Foreskin keratinocyte (primary cell): ENCODE measurements at places on chromosomes 1 and 21.

GRCh38 chr1:43531906-43532584 lies 1.4 kb downstream of the PTPRF start:
- no peak for DNase-seq

DNA sequence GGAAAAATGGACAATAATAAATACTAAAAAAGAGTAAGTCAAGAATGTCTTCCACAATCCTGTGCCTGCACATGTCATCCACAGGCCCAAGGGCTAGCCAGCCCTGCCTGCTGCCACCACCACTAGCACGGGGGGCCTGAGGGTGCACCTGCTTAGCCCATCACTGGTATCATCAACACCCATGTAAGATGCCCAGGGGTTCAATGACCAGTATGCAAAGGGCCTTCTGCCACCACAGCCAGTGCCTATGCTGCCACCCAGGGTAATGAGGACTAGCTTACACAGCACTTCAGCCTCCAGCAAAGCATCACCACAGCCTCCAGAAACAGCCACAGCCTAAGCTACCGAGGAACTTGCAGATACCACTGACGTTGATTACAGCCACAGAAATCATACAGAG lies 46.3 kb downstream of the POFUT2 start:
- no peak for DNase-seq

DNA sequence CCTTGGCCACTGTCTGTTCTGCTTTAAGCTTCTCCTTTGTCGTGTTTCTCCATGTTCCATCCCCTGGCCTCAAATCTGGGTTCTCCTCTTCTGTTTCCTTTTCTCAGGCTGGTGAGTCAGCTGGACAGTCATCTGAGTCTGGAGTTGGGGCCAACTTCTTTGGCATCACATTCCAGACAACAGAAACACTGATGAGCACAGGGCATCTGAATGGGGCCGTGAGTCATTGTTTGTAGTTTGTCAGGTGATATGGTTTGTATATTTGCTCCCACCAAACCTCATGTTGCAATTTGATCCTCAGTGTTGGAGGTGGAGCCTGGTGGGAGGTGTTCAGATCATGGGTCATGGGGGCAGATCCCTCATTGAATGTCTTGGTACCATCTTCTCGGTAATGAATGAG lies 14.3 kb upstream of the OLIG2 start:
- peak; percentile 96 for DNase-seq

- no peak for DNase-seq
Measured at GRCh38 chr1:13779930-13780329, 79.9 kb downstream of the PRDM2 start.

- no peak for DNase-seq
Measured at GRCh38 chr1:213417846-213418245, 366.8 kb downstream of the RPS6KC1 start.

- no peak for DNase-seq
Measured at GRCh38 chr1:67586596-67586995, 98.4 kb upstream of the GADD45A start.

GRCh38 chr1:4755864-4756504 lies 101.6 kb downstream of the AJAP1 start:
- peak; percentile 84 for DNase-seq

- no peak for DNase-seq
Measured at GRCh38 chr21:41801321-41802197, 34.7 kb upstream of the RIPK4 start.

DNA sequence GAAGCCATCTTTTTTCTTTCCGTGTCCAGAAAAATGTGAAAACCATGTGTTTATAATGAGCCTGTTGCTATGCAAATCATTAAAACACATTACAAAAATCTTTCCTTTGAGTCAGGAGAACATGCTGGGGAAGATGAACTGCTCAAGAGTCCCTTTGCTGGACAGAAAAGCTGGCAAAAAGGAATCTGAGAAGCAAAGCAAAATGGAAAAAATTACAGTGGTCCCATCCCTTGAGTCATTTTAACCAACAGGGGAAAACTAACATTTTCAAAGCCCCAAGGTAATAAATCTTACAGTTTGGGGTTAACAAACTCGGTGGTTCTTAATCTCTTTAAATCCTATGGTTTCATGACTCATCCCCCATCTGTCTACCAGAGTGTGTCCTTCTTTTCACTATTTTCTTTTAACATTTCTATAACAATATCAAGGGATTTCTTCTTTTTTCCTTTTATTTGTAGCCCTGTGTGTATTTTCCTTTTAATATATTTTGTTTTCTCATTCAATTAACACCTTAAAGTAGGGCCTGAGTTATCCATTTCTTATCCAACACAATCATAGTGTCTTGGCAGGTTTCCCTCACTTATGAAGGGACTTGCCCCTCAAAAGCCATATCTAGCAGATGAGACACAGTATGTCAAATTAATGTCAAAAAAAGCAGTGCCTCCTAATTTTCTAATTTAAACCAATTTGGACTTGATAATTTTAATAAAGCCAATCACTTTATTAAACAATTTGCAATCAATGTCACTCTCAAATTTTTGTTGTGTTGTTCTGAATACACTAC lies 105.4 kb downstream of the PTPN14 start:
- DNase-seq: peak; percentile 83

DNA sequence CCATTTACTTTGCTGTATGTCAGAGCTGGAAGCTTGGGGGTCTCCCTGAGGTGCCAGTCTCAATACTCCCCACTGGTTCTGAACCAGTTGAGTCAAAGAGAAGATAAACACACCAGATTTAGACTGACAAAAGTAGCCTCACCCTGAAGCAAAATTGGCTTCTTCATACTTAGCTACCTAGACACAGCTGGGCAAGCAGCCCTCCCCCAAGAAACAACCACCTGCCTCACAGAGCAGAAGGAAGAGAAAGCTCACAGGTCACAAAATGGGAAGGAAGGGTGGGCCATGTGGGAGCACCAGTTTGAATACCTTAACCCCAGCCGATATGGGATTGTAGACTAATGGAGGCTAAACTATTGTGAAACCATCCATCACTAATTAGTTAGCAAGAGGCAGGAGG lies 24.6 kb upstream of the MYSM1 start:
- DNase-seq: no peak

GRCh38 chr1:152410599-152410998 lies 3.5 kb downstream of the CRNN start:
- DNase-seq: no peak

- no peak for DNase-seq
Measured at GRCh38 chr1:43844114-43844513, 89.5 kb upstream of the ARTN start.

GRCh38 chr1:169586395-169587255 lies at the start of gene F5:
Gene F5, minus strand, starts transcription at chr1:169586481. Its CDS starts 95 bp downstream, at chr1:169586386.
- DNase-seq: peak; percentile 37
